ENCODE measurements at places on chromosomes 2 and 18.
A peak's percentile ranks its signal among the peaks of the same experiment; 100 is the strongest.

GRCh38 chr2:74835831-74836674, 2.1 kb downstream of the HK2 start:
- peak; percentile 65 for DNase-seq

DNA sequence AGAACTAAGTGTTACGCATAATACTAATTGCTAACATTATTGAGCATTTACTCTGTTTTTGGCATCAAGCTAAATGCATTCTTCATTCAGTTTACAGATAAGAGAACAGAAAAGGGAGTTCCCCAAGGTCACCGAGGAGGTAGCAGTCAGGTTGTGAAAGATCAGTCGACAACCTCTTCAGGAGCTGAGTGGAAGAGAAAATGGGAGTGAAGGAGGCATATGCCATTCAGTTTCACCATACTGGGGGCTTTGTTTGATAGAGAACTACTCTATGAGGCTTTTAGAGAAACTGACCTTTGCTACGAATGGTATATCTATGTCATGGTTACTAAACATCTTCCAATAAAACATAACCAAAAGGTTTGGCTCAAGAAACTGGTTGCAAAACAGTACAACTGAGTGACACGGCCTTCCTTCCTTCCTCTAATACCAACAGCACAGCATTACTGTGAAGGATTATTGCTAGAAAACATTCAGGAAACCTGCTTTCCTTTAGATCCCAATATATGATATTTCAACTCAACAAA, 112.1 kb downstream of the RBMS1 start:
- no peak for DNase-seq

DNA sequence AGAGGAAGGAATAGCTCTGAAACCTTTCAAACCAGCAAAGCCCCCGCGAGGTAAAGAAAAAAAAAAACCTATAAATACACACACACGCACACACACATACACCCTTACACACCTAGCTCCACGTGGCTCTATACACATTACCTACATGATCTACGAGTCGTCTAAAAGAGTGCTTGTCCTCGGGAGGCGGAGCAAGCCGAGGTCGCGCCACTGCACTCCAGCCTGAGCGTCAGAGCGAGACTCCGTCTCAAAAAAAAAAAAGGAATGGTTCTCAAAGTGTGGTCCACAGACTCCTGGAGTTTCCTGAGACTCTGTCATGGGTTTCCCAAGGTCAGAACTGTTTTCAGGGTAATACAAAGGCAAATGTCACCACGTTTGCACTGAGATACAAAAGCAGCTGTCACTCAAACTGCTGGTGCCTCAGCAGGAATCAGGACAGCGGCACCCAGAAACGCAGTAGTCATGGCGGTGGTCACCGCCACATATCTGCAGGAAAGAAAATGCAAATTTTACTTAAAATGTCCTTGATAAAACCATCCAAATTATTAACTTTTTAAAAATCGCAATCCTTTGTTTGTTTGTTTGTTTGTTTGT, 130.0 kb upstream of the GPC1 start:
- DNase-seq, result no peak

DNA sequence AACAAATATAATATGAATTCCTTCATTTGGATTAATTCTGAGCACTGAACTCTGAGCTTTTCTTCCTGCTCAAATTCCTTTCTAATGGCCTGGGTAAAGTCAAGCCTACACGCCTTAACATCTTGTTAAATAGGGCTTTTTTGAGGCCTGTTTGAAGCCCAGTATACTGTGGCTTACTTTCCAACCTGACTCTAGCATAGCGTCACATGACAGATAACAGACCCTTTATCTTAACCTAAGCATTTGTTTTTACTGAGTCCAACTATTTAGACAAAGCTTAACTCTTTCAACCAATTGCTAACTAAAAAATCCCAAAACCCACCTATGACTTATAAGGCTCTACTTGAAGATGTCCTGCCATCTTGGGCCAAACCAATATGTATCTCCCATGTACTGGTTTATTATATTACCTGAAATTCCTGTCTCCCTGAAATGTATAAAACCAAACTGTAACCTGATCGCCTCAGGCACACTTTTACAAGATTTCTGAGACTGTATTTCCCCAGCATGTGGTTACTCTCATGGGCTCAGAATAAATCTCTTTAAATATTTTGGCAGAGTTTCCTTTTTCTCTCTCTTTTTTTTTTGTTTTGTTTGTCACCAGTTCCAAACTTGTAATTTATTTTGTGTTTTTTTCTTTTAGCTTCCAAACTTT, 271.1 kb upstream of the VWC2L start:
- no peak for DNase-seq

DNA sequence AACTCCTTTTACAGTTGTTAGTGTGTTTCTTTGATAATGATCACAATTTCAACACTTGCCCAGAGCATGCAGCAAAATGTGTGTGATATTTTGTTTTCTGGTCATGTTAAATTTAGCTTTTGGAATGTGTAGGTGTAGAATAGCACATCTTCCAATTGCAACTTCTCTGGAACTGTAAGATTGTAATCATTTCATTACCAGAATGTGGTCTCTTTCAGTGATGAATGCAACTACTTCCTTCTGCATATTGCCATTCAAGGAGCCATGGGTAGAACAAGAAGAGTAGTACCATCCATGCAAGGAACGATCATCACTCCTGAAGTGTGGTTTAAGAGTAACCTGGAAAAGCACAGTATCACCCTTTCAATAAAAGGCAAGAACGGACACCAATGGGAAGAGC, 548.8 kb upstream of the ZNF804A start:
- DNase-seq, result no peak

- DNase-seq, result no peak
These were observed 159.3 kb downstream of the ACOXL start for GRCh38 chr2:110891626-110892025.

- DNase-seq, result no peak
These were observed 102.9 kb downstream of the TGFA start for GRCh38 chr2:70450641-70451250.

DNA sequence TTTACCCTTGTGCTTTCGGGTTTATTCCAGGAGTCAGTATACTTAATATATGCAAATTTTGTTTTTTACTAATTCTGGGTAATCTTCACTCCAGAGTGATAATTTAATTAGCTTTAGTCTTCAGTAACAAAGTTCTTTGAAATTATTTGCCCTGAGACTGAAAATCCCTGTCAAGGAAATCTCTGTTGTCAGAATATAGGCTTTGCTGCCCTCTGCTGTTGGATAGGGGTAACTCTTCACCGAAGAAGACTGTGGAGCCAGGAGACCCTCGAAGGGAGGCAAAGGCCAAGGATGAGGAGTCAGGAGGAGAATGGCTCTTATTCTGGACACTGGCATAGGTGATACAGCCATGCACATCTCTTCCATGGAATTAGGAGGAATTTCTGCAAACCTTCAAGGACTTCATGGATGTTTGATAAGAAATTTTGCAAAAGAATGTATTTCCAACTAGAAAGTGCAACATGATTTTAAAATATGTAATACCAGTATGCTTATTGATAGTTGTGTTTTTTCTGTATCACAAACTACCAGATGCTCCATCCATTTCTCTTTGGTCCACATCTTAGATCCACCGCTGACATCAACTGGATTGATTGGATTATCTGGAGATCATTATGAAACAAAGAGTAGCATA, 182.3 kb downstream of the RDH14 start:
- peak; percentile 55 for DNase-seq

DNA sequence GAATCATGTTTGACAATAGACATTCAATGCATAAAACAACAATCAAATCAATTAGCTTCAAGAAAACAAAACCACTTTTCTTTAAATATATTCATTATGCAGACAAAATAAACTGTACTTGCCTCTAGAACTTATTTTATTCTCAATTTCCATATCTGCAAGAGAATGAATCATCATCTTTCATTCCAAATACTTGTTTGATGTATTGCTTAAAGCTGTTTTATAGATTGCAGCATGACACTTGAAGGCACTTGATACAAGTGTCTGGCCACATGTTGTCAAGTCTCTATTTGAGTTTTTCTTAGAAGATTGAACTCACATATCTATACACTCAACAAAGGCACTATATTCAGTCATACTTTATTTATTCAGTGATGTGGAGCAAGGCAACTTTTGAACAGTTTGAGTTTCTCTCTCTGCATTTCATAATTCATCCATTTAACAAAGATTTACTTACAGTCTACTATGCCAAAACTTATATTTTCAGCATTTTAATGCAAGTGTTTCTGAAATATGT, 38.7 kb upstream of the DDX18 start:
- no peak for DNase-seq

- DNase-seq, result no peak
These were observed 533.6 kb downstream of the RNF144A start for GRCh38 chr2:7450833-7451190.

DNA sequence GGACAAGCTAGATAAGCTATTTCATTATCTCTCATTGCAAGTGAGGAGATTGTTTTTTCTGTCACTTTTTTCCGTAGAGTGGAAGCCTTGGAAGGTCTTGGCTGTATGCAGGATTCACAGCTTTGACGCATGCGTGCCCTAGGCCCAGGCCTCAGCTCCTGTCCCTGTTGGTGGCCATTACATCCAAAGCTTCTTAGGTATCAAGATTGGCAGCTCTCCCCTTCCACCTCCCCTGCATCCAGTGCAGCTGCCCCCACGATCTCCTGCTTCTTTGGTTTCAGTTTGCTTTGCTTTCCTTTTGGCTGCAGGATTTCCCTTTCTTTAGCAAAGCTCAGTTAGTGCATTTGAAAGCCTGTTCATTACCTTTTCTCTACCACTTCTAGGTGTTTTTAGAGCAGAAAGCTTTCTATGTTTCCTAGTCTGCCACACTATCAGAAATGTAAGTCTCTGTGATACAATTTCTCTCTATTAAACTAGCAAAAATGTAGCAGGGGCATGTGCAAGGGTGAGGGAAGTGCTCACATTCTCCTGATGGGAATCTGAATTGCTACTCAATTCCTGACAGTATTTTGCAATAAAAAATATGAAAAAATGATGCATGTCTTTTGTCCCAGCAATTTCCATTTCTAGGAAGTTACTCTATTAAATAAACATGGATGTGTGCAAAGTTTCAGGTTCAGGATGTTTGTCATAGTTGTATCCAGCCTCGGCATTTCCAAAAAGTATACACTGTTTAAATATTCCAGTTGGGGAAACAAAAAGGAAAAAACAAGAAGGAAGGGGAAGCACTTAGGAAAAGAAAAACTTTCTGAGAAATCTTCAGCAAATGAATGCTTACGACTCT, 91.2 kb downstream of the LIPG start:
- no peak for DNase-seq

- no peak for DNase-seq
These were observed 253.3 kb downstream of the SPAG16 start for GRCh38 chr2:213537579-213537978.

GRCh38 chr2:120802867-120803484, 67.3 kb downstream of the GLI2 start:
- no peak for DNase-seq

- DNase-seq, result no peak
These were observed 902.9 kb downstream of the TMEM182 start for GRCh38 chr2:103664690-103665089.

GRCh38 chr18:45993438-45993837, 26.3 kb upstream of the EPG5 start:
- peak; percentile 71 for DNase-seq

DNA sequence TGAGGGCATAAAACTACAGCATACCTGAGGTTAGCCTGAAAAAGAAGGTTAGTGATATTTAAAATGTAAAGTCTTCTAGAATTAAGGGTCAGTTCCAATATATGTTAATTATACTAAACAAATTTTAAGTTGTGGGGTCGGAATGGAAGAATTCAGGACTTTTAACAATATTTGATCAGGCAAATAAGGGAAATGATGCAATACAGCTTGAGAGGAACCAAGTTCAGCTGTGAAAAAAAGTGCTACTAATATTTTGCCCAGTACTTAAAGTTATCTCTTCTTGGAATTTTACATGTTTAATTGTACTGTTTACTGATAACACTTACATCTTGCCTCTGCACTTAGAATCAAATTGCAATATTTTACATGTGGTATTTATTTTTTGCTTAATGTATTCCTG, 345.5 kb upstream of the CWC22 start:
- DNase-seq, result no peak

- no peak for DNase-seq
These were observed 247.4 kb downstream of the KLHL29 start for GRCh38 chr2:23632386-23632785.

DNA sequence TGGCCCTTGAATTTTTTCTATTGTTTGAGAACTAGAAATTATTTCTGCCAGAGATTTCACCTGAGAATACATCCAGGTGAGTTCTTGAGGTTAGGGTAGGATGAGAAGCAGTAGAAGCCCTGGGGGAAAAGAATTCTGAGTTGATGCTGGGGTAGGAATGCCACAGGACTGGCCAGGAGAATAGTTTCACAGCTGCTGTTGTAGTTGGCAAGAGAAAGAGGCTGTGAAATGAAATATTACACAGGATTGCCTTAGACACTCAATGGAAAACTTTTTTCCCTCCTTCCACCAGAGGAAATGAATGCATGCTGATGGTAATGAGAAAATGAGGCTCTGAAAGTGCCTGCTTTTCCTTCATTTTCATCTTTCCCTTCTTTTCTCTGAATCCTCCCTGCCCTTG, 54.6 kb downstream of the PRKCE start:
- DNase-seq, result no peak

- peak; percentile 73 for DNase-seq
These were observed 61.8 kb downstream of the CAB39 start for GRCh38 chr2:230774348-230774951.

- DNase-seq, result no peak
These were observed 89.7 kb upstream of the CXCR4 start for GRCh38 chr2:136207665-136208064.

DNA sequence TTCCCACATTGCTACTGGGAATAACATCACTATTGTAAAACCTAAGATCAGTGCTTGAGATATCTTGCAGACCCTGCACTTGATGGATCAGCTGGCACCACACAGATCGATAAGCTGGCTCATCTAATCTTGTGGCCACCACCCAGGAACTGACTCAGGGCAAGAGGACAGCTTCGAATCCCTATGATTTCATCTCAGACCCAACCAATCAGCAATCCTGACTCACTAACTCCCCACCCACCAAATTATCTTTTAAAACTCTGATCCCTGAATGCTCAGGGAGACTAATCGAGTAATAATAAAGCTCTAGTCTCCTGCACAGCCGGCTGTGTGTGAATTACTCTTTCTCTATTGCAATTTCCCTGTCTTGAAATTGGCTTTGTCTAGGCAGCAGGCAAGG, 11.3 kb upstream of the TEX44 start:
- no peak for DNase-seq

GRCh38 chr18:58139459-58140386, 95.7 kb downstream of the NEDD4L start:
- DNase-seq, result no peak

DNA sequence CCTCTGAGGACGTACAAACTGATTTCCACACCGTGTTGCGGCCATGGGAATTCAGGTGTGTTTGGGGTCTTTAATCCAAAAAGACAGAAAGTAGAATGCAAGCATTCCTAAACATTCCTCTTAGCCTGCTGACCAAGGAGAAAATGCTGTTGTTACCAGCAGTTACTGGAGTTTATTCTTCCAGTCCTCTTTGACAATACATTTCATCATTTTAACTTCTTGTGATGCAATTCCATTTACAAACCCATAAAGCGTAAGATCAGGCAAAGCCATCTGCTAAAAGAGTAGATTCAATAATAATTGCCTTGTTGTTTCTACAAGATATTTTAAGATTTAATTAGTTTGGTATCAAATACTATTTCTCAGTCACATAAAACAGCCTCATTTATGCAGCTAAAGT, 32.7 kb downstream of the SPIRE1 start:
- DNase-seq, result no peak
